ENCODE measurements at places on chromosomes 12 and 14. TPM values are rescaled to one million over a fixed set of nuclear protein-coding genes. Genes with fewer than 3 reads are reported as not detected.

Gene TAS2R50
- 2.9 TPM for total RNA-seq

Gene LEMD3
- total RNA-seq, result 21.8 TPM

Gene ANAPC7
- 36.8 TPM for total RNA-seq

Gene RND1
- total RNA-seq, result 0.26 TPM

Gene ATP5F1B
- 387 TPM for total RNA-seq

Gene EIF2S3B
- total RNA-seq, result 14.8 TPM
